ENCODE measurements at places on chromosomes 5 and 9. TPM values are rescaled to one million over a fixed set of nuclear protein-coding genes. Genes with fewer than 3 reads are reported as not detected.

S1PR3 gene
- not detected for polyA plus RNA-seq

CFAP77 gene
- polyA plus RNA-seq = not detected

LECT2 gene
- polyA plus RNA-seq = not detected

PLEKHG4B gene
- polyA plus RNA-seq = not detected

TTC16 gene
- not detected for polyA plus RNA-seq

SPATA31E1 gene
- polyA plus RNA-seq = not detected

IARS1 gene
- 54.0 TPM for polyA plus RNA-seq

MCIDAS gene
- polyA plus RNA-seq = not detected

DBH gene
- polyA plus RNA-seq = not detected

SPDL1 gene
- polyA plus RNA-seq = 8.3 TPM

EGR1 gene
- 7.0 TPM for polyA plus RNA-seq

TMEM252 gene
- not detected for polyA plus RNA-seq

GRCh38 chr5:153517241-153517611, 26.8 kb downstream of the GRIA1 start:
- no peak for DNase-seq

GRCh38 chr5:147836439-147836838, 5.0 kb upstream of the SPINK1 start:
- no peak for DNase-seq

DNA sequence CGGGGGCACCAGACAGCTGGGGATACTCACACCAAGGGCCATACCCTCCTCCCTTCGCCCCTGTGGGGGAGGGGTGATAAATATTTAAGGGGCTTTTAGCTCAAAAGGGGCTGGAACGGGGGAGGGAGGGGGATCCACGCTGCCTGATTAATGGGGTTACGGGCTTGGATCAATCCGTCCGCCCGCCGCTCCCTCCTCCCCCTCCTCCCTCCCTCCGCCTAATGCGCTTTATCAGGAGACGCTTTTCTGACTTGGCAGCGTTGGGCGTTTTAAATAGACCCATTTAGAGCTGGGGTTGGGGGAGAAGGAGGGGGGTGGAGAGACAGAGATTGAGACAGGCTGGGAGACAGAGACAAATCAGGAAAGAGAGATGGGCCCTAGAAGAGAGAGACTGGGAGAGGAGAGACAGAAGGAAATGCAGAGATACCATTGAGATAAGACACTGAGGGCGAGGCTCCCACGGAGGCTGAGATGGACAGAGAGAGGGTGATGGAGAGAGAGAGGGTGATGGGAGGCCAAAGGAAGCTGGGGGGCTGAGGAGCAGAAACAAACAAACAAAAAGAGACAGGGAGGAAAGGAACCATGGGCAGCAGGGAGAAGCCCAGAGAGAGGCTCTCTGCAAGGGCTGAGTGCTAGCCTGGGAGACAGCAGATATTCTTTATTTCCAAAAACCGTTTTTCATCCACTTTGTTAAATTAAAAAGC, 10.3 kb downstream of the CNTFR start:
- DNase-seq = no peak

DNA sequence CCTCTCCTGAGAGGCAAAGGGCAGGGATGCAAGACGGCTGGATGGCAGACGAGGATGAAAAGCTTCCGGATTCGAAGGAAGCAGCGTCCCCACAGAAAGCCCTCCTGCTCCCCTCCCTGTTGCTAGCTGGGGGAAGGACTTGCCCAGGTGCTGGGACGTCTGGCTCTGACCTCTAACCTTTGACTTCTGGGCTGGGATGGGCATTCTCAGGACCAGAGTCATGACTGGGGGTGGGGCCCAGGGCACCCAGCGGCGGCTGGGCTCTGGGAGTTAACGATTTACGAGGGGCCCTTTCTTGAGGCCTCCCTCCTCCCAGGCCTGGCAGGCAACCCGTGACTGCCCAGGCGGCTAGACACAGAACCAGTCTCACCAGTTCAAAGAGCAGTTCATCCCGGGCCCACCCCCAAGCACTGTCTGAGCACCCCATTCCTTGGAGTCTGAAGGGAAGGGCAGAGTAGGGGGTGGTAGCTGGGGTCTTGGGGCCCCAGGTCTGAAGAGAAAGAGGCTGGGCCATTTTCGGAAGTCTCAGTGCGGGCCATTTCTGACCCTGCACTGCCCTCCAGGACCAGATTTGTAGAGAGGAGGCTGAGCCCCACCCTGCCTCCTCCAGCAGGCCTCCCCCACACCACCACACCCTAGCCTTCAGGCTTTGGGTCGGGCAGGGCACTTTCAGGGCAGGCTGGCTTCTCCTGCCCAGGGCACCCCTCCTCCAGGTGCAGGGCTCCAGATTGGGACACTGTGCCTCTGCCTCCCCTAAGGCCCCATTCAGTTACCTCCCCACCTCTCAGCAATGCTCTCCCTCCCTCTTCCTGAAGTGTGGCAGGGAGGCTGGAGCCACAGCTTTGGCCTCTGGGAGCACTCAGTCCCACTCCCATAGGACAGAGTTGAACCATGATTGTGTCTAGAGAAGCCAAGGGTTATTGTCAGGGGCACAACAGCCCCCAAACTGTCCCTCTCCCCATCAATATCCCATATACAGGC, 5.0 kb upstream of the CXXC5 start:
- DNase-seq = no peak

DNA sequence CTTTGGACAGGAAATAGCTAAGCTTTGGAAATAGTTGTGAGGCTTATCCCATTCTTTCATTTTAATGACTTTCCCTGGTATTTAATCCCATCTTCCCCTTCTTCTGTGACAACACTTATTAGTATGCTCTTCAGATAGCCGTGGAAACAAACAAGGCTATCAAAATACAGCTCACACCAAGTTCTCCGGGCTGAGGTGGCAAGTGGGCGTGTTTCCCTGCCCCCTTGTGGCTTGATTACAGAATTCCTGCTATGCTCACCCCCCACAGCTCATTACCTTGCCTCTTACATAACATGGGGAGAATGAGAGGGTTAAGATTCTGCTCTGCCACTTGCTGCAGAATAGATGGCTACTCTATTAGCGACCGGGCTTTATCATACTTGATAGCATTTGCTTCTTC, 437.1 kb upstream of the TLE4 start:
- DNase-seq = no peak

DNA sequence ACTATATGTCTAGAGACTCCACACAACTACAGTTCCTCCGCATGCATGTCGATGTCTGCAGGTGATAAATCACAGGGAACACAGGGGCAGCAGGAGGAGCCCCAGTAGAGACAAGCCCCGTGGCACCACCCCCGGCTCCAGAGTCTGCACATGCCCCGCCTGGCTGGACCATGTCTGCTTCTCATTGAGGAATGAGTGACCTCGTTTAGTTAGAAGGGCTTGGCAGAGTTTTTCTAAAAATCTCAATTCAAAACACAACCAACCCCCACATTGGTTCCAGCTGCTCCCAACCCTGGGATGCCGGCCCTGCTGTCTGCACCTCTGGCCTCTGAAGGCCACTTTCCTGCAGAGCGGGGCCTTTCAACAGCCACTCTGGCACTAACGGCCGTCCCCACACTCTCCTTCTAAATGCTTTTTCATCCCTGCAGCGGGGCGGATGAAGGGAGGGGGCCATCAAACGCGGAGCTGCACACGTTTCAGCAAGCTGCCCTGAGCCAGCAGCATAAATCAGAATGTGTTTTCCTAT, 106.3 kb downstream of the ROR2 start:
- no peak for DNase-seq

- no peak for DNase-seq
Observed at GRCh38 chr9:132243156-132244074, 81.6 kb downstream of the NTNG2 start.

DNA sequence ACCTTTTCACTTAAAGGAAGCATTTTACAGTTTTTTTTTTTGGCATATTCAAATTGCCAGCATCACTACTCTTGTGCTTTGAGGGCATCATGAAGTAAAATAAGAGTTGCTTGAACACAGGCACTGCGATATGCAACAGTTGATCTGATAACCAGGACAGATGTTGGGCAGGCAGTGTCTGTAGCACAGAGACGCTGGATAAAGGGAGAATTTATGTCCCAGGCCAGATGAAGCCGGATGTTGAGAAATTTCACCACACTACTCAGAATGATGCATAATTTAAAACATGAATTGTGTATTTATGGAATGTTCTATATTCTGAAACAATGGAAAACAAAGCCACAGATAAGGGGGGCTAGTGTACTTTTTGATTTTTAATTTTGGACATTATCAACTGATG, 71.4 kb downstream of the SLC12A2 start:
- DNase-seq = no peak

- DNase-seq = no peak
Observed at GRCh38 chr5:108059334-108059733, 322.6 kb downstream of the FBXL17 start.

GRCh38 chr5:57586649-57587048, 104.0 kb upstream of the ACTBL2 start:
- DNase-seq = no peak

- no peak for DNase-seq
Observed at GRCh38 chr9:104092192-104092591, 1.9 kb upstream of the SMC2 start.

GRCh38 chr5:155948576-155948975, 378.4 kb upstream of the SGCD start:
- no peak for DNase-seq

DNA sequence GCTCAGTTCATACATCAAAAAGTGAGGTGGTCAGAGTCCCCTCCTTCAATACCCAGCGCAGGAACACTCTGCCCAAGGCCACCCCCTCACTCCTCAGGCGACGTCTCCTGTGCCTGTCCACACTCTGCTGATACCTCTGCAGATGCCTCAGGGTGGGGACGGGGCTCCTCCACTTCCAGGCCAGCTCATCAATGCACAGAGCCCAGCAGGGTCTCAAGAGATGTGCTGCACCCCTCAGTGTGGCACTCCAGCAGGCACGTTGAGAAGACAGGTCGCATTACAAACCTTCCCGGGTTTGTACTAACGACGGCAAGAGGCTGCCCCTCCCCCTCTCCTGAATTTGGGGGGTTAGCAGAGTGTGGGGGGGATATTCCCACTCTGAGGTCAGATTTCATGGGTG, 128.5 kb downstream of the ZNF354C start:
- no peak for DNase-seq

DNA sequence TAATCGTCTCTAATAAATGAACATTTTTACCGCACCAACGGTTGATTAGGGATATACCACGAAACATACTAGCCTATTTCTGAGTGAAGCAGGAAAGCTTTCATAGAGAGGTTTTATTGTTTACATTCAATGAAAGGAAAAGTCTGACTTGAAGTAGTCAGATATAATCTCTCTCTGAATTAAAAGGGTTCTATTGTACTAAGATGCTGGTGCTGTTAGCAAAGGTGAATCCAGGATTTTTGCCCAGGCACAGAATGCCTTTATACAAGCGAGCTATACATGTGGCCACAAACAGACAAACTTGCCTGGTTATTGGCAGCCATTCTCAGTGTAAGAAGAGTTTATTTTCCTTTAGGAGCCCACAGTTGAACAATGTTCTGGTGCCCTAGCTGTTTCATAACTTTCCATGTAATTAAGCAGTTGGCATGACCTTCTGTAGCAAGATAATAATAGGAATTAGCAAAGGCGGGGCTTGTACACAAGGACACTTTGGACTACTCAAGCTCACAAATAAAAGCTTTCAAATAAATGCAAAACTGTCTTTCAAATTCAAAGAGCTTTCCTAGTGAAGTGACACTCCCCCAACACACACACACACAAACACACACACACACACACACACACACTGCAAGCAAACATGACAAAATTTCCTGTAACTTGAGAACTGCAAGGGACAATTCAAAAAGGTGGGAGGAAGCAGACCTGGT, 198.7 kb upstream of the MAP3K1 start:
- no peak for DNase-seq

GRCh38 chr9:116208417-116209232, 55.0 kb downstream of the PAPPA start:
- DNase-seq = no peak

DNA sequence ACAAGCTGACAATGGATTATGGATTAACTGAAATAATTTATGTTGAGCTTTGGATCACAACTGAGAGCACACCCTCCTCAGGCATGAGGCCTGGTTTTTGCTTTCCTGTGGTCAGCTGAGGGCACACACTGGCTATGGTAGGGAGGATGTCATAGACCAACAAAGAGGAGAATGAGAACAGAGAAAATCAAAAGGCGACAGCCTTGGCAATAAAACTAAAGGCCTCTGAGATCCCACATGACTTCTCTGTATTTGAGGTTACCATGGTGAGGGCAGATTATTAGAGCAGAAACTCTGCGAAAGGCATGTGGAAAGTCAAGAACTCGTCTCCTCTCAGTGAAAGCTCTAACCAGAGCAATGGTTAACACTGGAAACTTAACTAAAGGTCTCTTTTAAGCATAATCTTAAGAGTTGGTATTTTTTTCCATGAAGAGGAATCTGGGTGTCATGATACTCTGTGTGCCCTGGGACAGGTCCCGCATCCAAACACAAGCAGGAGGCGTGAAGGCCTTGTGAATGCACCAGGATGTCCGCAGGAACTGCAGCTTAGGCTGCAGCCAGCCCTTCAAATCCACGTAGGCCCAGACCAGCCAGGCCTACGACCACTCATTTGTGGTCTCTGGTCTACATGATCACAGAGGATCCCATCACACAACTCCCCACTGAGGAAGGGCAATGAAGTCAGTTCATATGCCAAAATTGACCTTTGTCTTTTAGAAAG, 12.4 kb upstream of the MEIKIN start:
- DNase-seq = no peak

- no peak for DNase-seq
Observed at GRCh38 chr5:76675364-76675763, 40.6 kb upstream of the F2R start.

DNA sequence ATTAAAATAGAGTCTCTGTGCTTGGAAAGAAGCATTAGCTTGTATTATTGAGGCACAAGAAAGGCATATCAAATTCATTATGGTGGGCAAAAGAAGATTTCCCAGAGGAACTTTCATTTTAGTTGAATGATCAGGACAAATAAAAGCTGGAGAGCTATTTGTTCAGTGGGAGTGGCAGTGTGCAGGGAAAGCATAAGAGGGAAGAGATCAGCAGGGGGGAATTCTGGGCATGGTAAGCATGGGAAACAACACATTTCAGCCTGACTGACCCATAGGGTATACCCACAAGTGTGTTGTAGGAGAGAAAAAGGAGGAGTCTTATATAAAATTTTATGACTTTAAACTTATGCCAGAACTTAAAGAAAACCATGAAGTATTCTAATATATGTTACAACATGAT, 167.7 kb upstream of the RASA1 start:
- no peak for DNase-seq
